Activated T-cell treated with anti-CD3 and anti-CD28 coated beads, Interleukin-2, amount 50 U/mL, for 72 hours (primary cell): ENCODE measurements at places on chromosomes 7 and 10. TPM values are rescaled to one million over a fixed set of nuclear protein-coding genes. Genes with fewer than 3 reads are reported as not detected.

The PRPS1L1 gene
- total RNA-seq = not detected

The ADAMTS14 gene
- total RNA-seq = 0.37 TPM

The SFTPA1 gene
- not detected for total RNA-seq

The CALCR gene
- total RNA-seq = not detected

The FAM25A gene
- not detected for total RNA-seq

The ZNF485 gene
- 2.8 TPM for total RNA-seq

The RAMP3 gene
- total RNA-seq = not detected
